Lung (tissue), 17 donors: ENCODE measurements at places on chromosomes 12 and 14. TPM values are rescaled to one million over a fixed set of nuclear protein-coding genes. Genes with fewer than 3 reads are reported as not detected.

The GPRC5D gene
- total RNA-seq = not detected

The MYO1A gene
- total RNA-seq = 0.67 TPM

The HOXC5 gene
- 0.26 TPM for total RNA-seq

The SDSL gene
- total RNA-seq = 15.5 TPM

DNA sequence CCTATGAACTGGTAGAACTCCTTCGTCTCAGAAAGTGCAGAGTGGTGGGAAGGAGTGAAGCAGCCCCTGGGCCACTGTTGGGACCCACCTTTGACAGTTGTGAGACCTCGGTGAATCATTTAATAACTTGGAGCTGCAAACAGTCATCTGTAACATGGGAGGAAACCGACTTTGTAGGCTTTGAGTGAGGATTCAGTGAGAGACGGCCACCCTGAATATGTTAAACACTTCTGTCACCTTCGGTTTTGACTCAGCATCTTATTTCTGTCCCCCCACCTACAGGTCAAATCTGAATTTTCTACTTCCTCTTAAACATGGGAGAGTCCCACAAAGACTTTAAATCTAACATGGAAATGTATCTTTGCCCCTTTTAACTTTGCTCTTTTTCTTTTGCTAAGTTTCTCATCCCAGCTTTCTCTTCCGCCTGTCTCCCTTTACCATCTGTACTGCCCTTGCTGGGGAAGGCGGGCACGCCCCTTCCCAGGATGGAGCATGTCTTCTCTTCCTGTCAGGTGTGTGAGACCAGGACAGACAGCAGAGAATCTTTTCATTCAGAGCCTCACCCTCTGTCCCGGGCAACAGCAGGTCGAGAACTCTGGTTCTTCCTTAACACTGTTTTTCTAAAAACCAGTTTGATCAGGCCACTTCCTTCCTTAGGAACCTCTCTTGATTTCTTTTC lies 37.1 kb downstream of the ZC3H14 start:
- no peaks in the 10 kb centered on the region for H3K4me1 ChIP-seq
- H3K27me3 ChIP-seq = no peaks in the 10 kb centered on the region
- peaks cover 66% of the 10 kb centered on the region for H3K36me3 ChIP-seq
- DNase-seq = no peak
- no peak overlapping the region for H3K4me3 ChIP-seq

DNA sequence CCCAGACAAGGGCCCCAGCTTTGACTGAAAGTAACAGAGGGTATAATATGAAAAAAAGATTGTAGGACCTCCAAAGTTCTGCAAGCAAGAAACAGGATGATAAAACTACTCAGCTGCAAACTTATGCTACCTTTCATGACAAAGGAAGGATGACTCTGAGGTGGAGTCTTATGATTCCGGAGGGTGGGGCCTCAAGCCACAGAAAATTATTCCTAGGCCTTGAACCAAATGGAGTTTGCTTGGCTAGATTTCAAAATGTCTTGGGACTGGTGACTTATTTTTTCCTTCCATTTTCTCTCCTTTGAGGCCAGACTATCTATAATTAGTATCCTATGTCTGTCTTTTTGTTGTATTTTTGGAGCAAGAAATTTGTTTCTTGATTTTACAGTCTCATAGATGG lies 336.4 kb downstream of the LRIG3 start:
- no peaks in the 10 kb centered on the region for H3K36me3 ChIP-seq
- no peaks in the 10 kb centered on the region for H3K27me3 ChIP-seq
- no peaks in the 10 kb centered on the region for H3K4me1 ChIP-seq

GRCh38 chr14:79587875-79588274 lies 623.4 kb downstream of the DIO2 start:
- no peak overlapping the region for H3K27ac ChIP-seq
- H3K27me3 ChIP-seq = no peaks in the 10 kb centered on the region
- no peak for DNase-seq
- H3K36me3 ChIP-seq = no peaks in the 10 kb centered on the region
- peaks cover 29% of the 10 kb centered on the region for H3K4me1 ChIP-seq

GRCh38 chr12:113290506-113290905 lies 44.4 kb downstream of the SLC8B1 start:
- H3K4me3 ChIP-seq = no peak overlapping the region
- no peaks in the 10 kb centered on the region for H3K27me3 ChIP-seq
- no peak overlapping the region for H3K27ac ChIP-seq
- H3K4me1 ChIP-seq = no peaks in the 10 kb centered on the region
- no peak for DNase-seq

DNA sequence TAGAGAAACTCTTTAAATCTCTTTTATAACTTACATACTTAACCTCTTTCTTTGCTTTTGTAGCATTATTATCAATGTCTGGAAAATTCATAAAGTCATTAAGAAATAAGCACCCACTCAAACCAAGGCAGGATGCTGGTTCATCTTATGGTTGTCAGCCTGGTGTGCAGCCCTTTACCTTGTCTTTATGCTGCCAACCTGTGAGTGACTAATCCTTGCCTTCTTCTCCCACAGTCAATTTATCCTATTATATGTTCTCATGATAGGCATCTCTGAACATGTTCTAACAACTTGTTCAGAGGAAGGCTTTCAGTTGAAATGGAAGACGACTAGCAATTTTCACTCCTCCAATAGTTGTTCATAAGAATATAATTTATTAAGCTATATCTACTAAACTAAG lies 186.9 kb upstream of the CAND1 start:
- no peak for DNase-seq
- H3K27ac ChIP-seq = no peak overlapping the region
- no peaks in the 10 kb centered on the region for H3K36me3 ChIP-seq
- no peaks in the 10 kb centered on the region for H3K27me3 ChIP-seq

- DNase-seq = no peak
- no peaks in the 10 kb centered on the region for H3K4me1 ChIP-seq
- no peak overlapping the region for H3K27ac ChIP-seq
- H3K27me3 ChIP-seq = no peaks in the 10 kb centered on the region
- H3K4me3 ChIP-seq = no peak overlapping the region
Observed at GRCh38 chr12:10697156-10697555, 23.3 kb upstream of the STYK1 start.

- no peaks in the 10 kb centered on the region for H3K27me3 ChIP-seq
- H3K36me3 ChIP-seq = no peaks in the 10 kb centered on the region
- H3K4me3 ChIP-seq = no peak overlapping the region
Observed at GRCh38 chr12:16229676-16230075, 47.8 kb downstream of the SLC15A5 start.

DNA sequence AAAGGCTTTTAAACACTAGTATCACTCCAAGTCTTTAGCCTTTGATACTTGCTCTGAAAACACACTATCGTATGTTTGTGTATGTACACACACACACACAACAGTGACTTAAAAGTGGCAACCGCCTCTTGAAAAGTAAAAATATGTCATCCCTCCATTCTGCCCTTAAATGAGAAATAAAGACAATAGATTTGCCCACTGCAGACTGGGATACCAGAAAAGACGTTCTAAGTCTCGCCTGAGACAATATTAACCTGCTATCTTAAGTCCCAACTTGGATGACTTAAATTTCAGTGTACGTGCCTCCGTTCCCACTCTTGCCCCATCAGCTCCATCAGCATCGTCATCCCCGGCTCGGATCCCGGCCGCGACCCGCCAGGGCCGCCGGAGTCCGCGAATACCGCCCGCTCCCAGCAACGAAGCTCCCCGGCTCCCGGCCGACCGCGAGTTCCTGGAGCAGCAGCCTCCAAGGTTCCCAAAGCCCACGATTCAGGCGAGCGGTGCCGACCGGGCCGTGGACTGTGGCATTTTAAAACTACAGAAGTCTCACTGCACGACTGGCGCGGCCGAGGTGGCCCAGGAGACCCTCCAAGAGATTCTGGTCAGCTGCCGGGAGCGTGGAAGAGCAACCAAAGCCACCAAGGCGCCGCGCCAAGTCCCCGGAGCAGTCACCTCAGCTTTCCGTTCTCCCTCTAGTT lies 2.8 kb upstream of the ARID2 start:
- H3K4me1 ChIP-seq = no peaks in the 10 kb centered on the region
- DNase-seq = no peak
- H3K27ac ChIP-seq = peak overlapping the region; percentile 98
- peak overlapping the region; percentile 84 for H3K4me3 ChIP-seq
- H3K36me3 ChIP-seq = no peaks in the 10 kb centered on the region

DNA sequence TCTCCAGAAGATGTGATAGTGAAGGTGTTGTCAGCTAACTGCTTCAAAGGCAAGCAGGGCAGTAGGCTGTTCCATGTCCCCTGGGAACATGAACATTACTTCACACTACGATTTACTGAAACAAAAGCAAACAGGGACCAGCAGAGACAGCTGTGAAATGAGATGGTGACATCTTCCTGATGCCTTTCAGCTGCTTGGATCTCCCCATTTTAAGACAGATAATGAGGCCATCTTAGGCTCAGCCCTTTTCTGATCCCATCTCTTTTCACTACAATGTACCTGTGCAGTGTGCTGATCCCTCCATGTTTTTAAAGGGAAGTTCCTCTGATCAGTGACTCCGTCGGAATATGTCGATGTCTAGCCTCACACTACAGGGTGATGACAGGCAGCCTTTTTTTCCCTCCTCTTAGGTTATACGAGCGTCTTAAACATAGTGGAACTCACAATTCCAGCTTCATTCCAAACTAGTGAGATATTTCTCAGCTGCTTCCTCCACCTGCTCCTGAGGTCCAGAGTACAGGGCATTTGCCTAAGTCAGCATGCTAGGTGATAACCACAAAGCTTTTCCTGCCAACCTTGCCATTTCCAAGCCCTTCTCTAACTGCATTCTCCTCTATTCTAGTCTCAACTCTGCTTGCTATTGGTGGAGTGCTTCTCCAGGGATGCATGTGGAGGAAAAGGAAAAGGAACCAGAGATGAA lies 87.6 kb upstream of the EGLN3 start:
- H3K27me3 ChIP-seq = no peaks in the 10 kb centered on the region
- no peaks in the 10 kb centered on the region for H3K36me3 ChIP-seq
- no peak overlapping the region for H3K27ac ChIP-seq
- H3K4me3 ChIP-seq = no peak overlapping the region
- H3K4me1 ChIP-seq = no peaks in the 10 kb centered on the region
- no peak for DNase-seq

DNA sequence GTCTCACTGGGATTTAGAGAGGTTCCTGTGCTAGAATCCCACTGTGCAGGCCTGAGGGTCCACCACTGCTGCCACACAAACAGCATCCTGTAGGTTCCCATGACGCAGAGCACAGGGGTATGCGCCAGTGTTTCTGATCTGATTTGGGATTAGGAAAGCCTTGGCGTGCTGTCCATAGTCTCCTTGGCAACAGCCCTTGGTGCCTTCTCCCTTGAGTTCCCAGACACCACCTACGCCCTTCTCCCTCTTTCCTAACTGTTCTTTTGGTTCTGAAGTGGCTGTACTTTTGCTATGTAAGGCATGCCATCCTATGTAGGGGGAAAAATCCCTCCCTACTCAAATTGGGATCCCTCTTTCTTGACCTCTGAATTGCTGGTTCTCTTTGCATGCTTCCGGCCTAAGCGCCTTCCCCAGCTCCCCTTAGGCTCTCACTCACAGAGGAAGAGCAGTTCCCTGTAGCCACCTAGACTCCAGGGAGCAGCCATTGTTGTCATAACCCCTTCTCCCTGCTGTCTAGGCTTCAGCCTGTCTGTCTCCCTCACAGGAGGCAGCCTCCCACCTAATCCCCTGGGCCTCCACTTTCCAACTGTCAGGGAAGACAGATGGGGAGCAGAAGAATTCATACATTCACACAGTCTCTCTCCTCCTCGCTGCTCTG lies 14.8 kb upstream of the RIC8B start:
- H3K27ac ChIP-seq = peak overlapping the region; percentile 89
- H3K27me3 ChIP-seq = no peaks in the 10 kb centered on the region
- DNase-seq = no peak
- H3K36me3 ChIP-seq = no peaks in the 10 kb centered on the region
- H3K4me1 ChIP-seq = peaks cover 14% of the 10 kb centered on the region

GRCh38 chr12:47860873-47861272 lies 41.2 kb upstream of the HDAC7 start:
- no peaks in the 10 kb centered on the region for H3K4me1 ChIP-seq
- DNase-seq = no peak
- H3K36me3 ChIP-seq = no peaks in the 10 kb centered on the region
- H3K4me3 ChIP-seq = no peak overlapping the region

DNA sequence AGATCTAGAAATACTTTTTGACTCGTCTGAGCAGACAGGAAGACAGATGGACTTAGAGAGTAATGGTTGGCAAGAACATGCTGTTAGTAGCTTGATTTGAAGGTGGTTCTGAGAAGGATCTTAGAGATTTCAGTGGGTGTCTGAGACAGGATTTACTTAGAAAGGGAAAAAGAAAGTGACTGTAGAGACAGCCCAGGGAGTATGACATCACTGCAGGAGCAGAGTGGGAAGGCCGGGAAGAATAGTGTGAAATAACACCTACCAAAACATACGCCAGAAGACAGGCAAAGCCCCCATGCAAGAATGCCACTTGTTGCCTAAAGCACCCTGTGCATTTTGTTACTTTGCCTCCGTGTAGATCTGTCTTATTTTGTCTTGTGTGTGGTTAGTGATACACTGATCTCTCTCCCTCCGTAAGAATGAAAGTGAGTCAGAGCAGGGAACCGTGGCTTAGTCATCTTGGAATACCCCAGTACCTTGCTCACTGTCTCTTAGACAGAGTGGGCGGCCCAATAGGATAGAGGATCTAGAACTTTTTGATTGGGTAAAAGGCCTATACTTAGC lies 161.3 kb upstream of the IFNG-AS1 start:
- peak overlapping the region; percentile 96 for H3K27ac ChIP-seq
- H3K27me3 ChIP-seq = no peaks in the 10 kb centered on the region
- peaks cover 12% of the 10 kb centered on the region for H3K4me1 ChIP-seq
- H3K36me3 ChIP-seq = no peaks in the 10 kb centered on the region

DNA sequence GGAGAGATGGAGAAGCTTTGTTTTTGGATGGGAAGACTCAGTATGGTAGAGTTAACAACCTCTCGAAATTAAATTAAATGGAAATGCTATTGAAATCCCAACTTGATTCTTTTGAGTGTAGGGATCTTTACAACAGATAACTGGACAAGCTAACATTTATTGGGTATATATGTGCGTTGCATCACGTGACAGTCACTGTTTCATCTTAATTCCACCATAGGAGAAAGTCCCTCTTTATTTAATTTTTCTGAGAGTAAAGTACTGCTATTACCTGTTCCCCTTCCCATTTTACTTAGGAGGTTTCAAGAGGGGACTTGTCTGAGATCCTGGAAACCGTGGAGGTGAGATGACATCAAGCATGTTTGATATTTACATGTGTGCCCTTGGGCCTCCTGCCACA lies 11.1 kb upstream of the DAO start:
- DNase-seq = no peak
- no peaks in the 10 kb centered on the region for H3K4me1 ChIP-seq
- H3K4me3 ChIP-seq = no peak overlapping the region
- H3K36me3 ChIP-seq = no peaks in the 10 kb centered on the region
- no peaks in the 10 kb centered on the region for H3K27me3 ChIP-seq
- H3K27ac ChIP-seq = no peak overlapping the region

- H3K27ac ChIP-seq = peak overlapping the region; percentile 88
- H3K36me3 ChIP-seq = no peaks in the 10 kb centered on the region
- no peak overlapping the region for H3K4me3 ChIP-seq
- DNase-seq = peak; percentile 90
- H3K4me1 ChIP-seq = peaks cover 18% of the 10 kb centered on the region
Observed at GRCh38 chr12:96233939-96234461, 39.8 kb downstream of the ELK3 start.

DNA sequence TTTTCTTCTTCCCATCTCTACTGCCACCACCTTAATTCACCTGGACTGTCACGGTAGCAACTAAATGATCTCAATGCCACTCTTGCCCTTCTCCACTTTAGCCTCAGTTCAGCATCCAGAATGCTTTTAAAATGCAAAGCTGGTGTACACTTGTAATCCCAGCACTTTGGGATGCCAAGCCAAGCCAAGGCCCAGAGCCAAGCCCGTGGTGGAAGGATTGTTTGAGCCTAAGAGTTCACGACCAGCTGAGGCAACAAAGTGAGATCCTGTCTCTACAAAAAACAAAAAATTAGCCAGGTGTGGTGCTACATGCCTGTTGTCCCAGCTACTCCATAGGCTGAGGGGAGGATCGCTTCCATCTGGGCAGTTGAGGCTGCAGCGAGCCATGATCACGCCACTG lies 5.9 kb downstream of the CIPC start:
- H3K36me3 ChIP-seq = peaks cover 5% of the 10 kb centered on the region
- peaks cover 9% of the 10 kb centered on the region for H3K4me1 ChIP-seq
- no peak overlapping the region for H3K27ac ChIP-seq
- H3K27me3 ChIP-seq = no peaks in the 10 kb centered on the region
